ENCODE measurements at places on chromosomes 2 and 18.

DNA sequence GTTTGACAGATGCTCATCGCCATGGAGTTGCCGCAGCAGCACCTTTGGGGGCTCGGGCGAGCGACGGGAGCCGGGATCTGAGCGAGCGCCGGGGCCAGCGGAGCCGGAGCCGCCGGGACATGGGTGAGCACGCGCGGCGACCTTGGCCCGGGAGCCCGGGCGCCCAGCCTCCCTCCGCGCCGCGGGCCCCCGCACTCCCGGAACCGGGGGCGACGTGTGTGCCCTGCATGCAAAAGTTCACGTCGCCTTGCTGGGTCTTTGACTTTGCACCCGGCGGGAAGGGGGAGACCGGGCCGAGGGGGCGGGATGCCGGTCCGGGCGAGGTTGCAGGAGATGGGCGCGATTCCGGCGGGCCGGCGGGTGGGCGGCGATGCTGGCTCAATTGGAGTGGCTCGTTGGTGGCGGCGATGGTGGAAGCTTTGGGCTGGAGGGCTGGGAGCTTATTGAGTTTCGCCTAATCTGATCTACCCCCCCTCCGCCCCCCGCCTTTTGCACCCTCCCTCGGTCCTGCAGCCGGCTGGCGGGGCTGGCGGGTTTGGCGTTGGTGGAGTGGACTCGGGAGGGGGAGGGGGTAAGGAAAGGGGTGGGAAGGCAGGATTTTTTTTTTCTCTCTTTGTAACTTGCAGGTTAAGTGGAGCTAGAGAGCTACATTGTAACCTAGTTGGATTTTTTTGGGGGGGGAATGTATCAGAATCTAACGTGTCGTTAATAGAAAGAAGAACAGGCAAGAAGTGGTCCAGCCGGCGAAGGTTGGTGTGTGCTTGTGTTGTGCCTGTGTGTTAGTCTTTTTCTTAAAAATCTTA lies at the start of gene SETBP1:
SETBP1 (plus strand) TSS at position 616 of the 803 bp plus-strand sequence. CDS start 20,459 bp downstream, outside the sequence.
- peak; percentile 11 for DNase-seq

DNA sequence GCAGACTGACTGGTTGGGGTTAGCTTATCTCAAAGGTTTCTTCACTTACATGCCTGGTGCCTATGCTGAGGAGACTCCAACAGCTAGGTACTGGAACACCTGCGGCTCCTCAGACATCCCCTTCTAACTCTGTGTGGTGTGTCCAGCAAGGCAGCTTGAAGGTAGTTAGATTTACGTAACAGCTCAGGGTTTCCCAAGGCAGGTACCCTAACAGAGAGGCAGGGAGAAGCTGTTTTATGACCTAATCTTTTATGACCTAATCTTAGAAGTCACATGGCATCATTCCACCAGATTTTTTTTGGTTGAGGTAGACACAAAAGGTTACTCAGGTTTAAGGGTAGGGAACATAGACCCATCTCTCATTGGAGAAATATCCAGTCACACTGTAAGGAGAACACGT lies 17.4 kb upstream of the PAPOLG start:
- DNase-seq: no peak

DNA sequence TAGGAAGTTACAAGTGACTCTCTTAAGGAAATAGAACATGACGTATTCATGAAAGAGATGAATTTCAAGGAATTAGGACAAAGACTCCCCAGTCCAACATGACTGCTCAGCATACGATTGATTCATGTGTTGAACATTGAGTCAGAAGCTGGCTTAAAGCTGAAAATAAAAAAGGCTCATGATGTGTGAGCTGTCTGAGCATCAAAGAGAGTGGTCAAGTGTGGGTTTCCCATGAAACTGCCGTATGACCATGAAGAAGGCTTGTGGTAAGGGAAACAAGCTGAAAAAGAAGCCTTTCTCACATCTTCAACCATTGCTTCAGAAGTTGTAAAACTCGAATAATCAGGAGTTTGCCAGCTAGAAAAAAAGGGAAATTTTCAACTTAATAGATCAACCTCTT lies 201.9 kb upstream of the APCDD1 start:
- DNase-seq: no peak

DNA sequence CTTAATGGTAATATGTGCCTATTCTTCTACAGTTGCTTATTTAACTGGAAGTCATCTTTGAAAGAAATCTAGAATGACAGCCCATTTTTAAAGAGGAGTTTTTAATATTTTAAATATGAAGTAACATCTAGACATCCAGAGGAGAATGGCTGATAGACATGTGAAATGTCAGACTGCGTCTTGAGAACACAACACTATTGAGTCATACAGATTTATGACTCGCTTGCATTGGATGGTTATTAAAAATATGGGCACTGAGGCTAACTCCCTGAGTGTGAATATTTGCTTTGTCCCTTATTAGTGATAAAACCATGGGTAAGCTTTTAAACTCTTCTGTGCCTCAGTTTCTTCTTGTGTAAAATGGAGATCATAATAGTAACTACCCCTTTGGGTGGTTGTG lies 22.9 kb downstream of the TDRD15 start:
- DNase-seq: no peak

DNA sequence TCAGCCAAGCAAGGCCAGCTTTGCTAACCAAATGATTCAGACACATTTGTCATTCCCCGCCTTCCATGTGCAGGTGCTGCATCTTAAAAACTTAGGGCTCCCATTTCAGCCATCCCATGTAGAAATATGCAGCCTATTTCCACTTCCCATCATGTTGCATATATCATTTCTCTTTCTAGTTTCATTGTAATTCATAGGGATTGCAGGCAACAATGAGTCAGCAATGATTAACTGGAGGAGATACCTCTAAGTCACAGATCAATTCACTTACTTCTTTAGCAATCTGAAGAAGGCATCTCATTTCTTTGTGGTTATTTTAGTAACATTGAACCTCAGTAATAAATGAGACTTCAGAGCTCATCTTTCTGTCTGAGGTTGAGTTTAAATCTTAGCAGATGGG lies 276.1 kb upstream of the PKDCC start:
- DNase-seq: no peak

DNA sequence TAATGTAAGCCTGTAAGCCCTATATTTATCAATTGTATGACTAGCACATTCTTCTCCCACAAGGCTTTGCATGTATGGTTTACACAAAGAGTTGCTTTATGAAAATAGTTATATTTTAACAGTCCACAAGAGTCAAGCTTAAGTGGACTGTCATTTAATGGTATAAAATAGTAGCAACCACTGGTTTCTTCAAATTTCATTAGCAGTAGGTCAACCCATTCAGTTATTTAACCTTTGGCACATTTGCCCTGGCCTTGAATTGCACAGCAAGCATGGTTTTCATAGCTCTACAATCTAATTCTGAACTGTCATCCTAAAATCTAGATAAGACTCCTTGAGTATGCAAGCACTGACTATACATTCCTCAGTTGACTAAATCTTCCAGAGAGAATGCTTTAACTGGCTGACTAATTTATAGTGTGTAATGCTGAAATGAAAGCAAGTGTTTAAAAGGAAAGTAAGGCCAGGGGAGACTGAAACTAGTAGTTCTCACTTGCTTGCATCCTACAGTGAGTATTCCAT lies 1.8 kb downstream of the DPP4 start:
- DNase-seq: no peak

DNA sequence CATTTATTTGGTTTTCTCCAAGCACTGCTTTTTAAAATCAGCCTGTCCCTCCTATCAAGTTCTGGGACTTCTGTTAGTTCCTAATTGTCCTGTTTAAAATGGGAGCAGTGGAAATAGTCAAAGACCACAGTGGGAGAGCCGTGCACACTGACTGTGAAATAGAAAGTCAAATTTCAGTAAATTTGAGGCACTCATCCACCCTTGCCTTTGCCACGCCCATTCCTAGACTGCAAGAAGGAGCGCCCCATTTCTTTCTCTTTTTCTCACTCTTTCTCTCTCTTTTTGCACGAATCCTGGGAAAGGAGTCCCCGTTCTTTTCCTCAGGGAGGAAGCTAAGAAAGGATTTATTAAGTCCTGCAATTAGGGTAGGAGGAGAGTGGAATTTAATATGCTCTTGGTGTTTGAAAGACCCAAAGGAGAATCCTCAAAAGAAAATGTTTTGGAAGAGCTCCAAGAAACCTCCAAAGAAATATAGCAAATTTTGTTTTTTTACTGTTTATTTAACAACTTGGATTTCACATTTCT lies 7.5 kb downstream of the COL6A3 start:
- no peak for DNase-seq

DNA sequence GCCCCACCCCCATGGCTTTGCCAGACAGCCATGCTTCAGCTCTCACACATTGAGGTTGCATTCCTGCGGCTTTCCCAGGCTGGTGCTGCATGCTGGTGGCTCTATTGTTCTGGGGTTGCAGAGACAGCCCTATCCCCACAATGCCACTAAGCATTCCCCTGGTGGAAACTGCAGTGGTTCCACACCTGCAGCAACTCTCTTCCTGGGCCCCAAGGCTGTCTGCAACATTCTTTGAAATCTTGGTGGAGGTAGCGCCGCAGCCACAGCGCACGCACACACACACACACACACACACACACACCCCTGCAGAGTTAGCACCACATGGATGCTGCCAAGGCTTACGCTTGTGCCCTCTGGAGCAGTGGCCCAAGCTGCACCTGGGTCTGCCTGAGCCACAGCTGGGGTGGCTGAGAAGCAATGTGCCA lies 21.4 kb downstream of the SFXN5 start:
- DNase-seq: no peak

GRCh38 chr18:28127763-28128658 lies 48.9 kb downstream of the CDH2 start:
- DNase-seq: no peak

DNA sequence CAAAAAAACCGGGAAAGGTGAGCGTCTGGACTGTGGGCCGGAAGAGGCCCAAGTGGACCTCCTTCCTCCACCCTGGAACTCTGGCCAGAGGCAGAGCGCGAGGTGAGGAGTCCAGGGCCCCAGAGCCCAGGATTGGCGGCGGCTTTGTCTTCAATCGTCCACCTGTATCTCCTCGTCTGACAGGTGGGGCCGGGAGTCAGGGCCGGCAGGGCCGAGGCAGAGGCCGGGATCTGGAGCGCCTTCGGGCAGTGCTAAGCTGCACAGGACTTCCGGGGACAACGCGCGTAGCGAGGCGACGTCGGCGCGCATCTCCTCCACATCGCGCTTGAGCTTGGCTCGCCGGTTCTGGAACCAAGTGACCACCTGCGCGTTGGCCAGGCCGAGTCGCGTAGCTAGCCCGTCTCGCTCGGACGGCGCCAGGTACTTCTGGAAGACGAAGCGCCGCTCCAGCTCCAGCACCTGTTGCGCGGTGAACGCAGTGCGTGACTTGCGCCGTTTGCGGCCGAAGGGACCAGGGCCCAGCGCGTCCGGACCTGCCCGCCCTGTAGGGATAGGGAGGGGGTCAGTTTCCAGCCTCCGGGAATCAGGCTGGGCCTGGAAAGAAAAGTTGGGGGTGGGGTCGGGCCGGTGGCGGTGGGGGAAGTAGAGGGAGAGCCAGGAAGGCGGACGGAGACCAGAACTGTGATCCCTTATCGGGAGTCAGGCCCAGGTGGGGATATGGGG lies 1.5 kb downstream of the LBX2 start:
- no peak for DNase-seq

GRCh38 chr2:108941767-108942166 lies 47.3 kb downstream of the EDAR start:
- DNase-seq: no peak

GRCh38 chr2:26008851-26009566 lies 24.9 kb upstream of the RAB10 start:
- DNase-seq: no peak

DNA sequence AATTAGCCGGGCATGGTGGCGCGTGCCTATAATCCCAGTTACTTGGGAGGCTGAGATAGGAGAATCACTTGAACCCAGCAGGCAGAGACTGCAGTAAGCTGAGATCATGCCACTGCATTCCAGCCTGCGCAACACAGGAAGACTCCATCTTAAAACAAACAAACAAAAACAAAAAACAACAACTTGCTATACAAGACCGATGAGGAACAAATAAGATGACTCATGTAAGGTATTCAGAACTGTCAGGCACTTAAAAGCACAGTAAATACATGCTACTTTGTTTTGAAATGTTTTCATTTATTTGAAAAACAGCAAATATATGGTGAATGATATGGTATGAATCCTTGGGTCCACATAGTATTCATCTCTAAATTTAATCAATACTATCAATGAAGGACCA lies 66.7 kb downstream of the TRIP12 start:
- no peak for DNase-seq

- no peak for DNase-seq
Measured at GRCh38 chr2:208854717-208855116, 448.1 kb downstream of the PTH2R start.

GRCh38 chr2:54803783-54804751 lies 80.6 kb downstream of the EML6 start:
- no peak for DNase-seq

DNA sequence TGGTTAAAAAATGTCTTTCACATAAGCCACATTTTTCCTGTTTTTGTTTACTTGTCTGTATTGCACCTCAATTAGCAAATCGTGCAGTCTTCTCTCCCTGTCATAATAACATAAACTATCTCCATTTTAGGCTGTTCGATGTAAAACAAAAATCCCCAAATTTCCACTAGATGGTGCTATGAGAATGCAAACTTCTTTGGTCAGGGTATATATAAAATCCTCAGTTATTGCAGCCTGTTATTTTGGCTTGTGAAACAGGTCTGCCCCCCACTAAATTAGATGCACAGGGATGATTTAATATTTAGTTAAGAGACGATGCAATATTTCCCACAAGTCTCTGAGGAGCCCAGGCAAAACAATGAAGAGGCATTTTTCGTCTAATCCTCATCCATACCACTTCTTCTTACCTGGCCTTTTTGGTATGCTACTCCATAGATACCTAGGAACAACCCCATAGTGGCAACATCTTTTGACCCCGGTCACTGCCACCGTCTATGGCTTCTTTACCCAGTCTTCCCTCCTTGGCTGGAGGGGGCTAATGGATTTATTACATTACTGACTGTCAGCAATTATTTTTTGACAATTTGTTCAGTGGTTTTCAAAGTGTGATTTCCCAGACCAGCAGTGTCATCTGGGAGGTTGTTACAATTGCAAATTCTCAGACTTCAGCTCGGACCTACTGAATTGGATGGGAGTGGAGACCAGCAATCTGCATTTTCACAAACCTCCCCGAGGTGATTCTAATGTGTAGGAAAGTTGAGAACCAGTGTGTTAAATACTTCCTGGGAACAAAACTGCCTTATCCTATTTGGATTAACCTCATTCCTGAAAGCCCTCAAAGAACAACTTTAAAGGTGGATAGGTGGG lies 117.4 kb upstream of the CWC22 start:
- peak; percentile 53 for DNase-seq

GRCh38 chr2:99832926-99833325 lies 309.5 kb downstream of the AFF3 start:
- DNase-seq: no peak

- DNase-seq: no peak
Measured at GRCh38 chr2:168212167-168212566, 35.2 kb downstream of the STK39 start.

DNA sequence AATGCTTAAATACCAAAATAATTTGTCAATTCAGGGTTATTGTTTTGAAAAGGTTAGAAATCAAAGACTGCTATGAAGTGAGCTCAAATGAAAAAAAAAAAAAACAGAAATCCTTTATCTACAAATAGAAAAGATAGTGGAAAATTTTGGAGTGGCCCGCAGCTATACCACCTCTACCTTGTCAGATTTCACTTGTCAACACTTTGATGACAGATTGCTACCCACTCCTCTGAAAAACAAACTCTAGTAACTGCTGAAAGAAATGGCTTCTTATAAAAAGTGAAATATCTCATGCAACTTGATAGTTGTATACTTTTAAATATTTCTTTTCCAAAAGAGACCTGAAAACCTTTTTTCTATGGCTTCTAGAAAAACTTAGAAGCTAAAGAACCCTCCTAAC lies 84.5 kb downstream of the WDPCP start:
- no peak for DNase-seq

- no peak for DNase-seq
Measured at GRCh38 chr18:56721491-56721890, 70.3 kb downstream of the WDR7 start.

- no peak for DNase-seq
Measured at GRCh38 chr2:3172265-3172935, 205.2 kb downstream of the EIPR1 start.
